ENCODE measurements at places on chromosomes 13 and 19. TPM values are rescaled to one million over a fixed set of nuclear protein-coding genes. Genes with fewer than 3 reads are reported as not detected.

Gene CGB2
- total RNA-seq: not detected

Gene ZNF211
- 3.8 TPM for total RNA-seq

Gene COX7A1
- total RNA-seq: 35.2 TPM

Gene RNF225
- total RNA-seq: not detected

Gene IRGC
- total RNA-seq: not detected

Gene LAIR1
- not detected for total RNA-seq

Gene NLRP9
- not detected for total RNA-seq

Gene IL12RB1
- total RNA-seq: 0.16 TPM

Gene SLC10A2
- not detected for total RNA-seq

Gene ELSPBP1
- not detected for total RNA-seq

Gene PSG11
- total RNA-seq: not detected

Gene GRK1
- total RNA-seq: not detected

Gene ADM5
- total RNA-seq: 0.72 TPM

Gene PRR19
- not detected for total RNA-seq

Gene OR7C1
- not detected for total RNA-seq

Gene CLDND2
- total RNA-seq: not detected

Gene CDX2
- not detected for total RNA-seq

Gene KLHL1
- not detected for total RNA-seq

Gene ZNF234
- total RNA-seq: 4.2 TPM

Gene ZNF226
- 23.7 TPM for total RNA-seq

Gene CGB1
- total RNA-seq: not detected

Gene MYO1F
- 0.49 TPM for total RNA-seq

Gene ZNF177
- 1.8 TPM for total RNA-seq

Gene MEIS3
- 48.1 TPM for total RNA-seq

Data from cardiac atrium fibroblast (primary cell).